ENCODE measurements at places on chromosomes 2 and 18.

DNA sequence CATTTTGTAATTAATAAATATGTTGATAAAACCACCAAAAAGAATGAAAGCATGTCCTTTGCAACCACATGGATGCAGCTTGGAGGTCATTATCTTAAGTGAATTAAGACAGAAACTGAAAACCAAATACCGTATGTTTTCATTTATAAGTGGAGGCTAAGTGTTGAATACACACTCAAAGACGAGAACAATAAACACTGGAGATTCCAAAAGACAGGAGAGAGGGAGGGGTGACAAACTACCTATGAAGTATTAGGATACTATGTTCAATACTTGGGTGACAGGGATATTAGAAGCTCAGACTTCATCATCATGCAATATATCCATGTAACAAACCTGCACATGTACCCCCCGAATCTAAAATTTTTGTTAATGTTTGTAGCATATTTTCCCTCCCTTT lies 7.0 kb downstream of the ERLEC1 start:
- no peak for DNase-seq

DNA sequence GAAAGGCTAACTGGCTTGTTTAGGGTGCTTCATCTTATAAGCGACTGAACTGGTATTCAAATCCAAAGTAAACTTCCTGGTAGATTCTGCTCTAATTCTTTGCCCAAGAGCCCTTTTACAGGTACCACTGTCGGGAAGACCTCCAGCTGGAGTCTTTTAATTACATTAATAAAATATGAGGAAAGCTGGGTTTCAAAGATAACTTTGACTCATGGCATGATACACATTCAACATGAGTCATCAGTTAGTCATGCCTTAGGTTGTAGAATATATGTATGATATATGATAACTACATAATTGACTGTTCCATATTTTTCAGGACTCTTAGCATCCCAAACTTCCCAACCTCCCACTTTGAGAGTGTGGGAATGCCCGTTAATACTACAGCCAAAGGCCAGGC lies 32.3 kb downstream of the ZCCHC2 start:
- peak; percentile 17 for DNase-seq

DNA sequence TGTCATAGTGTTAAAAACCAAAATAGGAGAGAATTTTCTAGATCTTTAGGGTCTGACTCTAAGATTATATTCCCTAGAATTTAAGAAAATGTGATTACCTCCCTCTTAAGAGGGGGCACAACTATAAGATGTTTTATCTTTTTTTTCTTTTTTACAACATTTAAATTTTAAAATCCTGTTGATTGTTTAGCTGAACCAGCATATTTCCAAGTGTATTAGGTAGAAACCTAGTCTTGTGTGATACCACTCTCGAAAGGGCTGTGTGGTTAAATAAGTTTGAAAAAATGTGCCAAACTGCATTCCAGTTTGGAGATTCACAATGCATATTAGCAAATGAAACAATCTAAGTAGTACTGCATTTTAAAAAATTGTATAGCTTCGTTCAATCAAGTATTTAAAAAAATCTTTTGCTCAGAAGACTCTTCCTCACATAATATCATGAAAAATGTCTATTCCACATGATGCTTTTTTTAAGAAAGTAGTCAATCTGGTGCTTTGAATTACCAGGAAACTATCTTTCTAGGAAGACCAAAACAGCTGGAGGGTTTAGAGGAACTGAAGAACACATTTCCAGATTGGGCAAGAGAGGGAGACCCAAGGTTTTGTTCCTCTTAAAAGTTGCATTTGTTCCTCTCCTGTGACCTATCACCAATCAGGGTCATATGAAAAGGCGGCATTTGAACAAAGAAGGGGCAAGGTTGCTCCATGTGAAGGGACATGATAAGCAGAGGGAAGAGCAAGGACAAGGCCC lies 98.8 kb downstream of the DPP4 start:
- DNase-seq: no peak

DNA sequence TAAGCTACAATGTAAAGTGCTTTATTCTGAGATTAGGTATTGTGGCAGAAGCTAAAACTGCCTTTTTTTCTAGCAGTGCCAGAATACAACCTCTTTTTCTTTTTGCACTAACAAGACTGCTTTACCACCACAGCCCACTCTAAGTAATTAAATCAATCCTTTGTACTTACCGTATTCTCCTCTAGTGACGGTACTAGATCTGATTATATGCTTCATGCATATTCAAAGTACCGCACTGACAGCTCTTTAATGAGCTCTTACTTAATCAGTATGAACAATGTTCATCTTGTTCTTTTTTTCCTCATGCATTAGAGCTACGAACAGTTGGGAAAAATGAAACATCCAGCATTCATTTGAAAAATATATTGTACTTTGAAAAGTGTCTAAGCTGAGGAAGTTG lies 16.1 kb upstream of the OTX1 start:
- no peak for DNase-seq

DNA sequence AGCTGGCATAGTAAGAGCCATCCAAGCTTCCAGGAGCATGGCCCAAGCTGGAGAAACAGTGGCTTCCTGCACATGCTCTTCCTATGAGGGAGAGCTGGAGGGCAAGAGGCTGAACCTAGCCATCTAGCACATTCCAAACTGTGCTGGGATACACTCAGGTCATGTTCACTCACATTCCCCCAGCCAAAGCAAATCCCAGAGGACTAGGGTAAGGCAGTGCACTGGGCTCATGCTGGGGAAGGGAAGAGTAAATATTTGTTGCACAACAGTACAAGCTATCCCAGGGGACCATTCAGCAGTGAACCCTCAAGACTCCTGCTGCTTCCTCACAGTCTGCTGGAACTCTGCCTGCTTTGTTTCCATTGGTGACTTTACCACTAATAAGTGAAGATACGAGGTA lies 20.7 kb upstream of the GYPC start:
- no peak for DNase-seq

- no peak for DNase-seq
Observed at GRCh38 chr18:35549564-35549963, 32.0 kb upstream of the GALNT1 start.

- no peak for DNase-seq
Observed at GRCh38 chr18:47604021-47604420, 326.4 kb downstream of the SMAD2 start.

- no peak for DNase-seq
Observed at GRCh38 chr2:221845021-221845365, 272.9 kb upstream of the EPHA4 start.

DNA sequence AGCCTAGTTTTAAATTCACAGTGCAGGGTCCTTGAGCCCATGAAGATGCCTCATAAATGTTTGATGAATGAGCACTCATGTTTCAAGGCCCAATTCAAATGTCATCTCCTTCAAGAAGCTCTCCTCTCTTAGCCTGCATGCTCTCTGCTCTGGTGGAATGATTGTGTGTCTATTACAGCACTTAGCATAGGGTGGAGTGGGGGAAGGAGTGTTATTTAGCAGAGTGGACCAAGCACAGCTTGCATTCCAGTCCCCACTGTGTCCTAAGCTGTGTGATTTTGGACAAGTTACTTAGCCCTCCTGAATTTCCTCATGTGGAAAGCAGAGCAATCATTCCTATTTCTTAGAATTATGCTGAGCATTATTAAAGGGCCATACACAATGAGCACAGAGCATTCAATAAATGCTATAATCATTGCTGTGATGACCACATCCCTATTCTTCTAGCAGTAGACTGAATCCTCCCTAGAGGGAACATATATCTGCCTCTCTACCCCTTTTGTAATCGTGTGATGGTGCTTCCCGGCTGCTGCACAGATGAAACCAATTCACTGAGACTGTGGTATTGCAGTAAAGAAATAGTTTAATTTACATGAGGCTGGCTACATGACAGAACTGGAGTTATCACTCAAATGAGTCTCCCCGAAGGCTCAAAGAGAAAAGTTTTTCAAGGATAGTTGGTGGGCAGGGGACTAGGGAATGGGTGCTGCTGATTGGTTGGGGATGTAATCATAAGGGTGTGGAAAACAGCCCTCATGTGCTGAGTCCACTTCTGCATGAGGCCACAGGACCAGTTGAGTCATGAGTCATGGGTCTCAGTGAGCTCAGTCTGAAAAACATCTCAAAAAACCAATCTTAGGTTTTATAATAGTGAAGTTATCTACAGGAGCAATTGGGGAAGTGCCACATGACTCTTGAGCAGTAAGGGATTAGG lies 173.4 kb upstream of the NDUFV2 start:
- no peak for DNase-seq

GRCh38 chr18:49753643-49754042 lies 59.7 kb downstream of the ACAA2 start:
- DNase-seq: no peak

GRCh38 chr2:110678457-110679336 lies 834 bp upstream of the BUB1 start:
- no peak for DNase-seq

DNA sequence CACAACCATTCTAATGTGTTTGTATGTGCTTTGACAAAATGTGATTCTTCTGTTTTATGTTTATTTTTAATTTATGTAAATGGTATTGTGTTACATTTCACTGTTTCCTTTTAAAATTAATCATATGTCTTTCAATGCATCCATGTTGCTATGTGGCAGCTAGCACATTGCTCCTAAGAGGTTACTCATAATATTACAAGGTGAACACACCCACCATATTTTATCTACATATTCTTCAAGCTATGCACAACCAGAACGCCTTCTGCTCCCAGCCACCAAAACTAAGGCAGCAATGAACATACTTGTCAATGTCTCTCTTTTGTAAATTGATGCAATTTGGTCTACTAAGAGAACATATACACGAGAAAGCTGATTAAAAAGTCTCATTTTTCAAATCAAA lies 160.6 kb upstream of the OSR1 start:
- no peak for DNase-seq

DNA sequence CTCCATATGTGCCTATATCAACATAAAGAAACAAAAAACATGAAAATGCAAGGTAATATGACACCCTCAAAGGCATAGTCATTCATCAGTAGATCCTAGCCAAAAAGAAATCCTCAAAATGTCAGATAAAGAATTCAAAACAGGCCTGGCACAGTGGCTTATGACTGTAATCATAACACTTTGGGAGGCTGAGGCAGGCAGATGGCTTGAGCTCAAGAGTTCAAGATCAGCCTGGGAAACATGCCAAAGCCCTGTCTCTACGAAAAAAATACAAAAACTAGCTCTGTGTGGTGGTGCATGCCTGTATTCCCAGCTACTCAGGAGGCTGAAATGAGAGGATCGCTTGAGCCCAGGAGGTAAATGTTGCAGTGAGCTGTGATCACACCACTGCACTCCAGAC lies 284.6 kb upstream of the KLHL29 start:
- DNase-seq: no peak

GRCh38 chr2:240584486-240585031 lies 2.0 kb upstream of the CAPN10 start:
- no peak for DNase-seq

- DNase-seq: no peak
Observed at GRCh38 chr2:34103437-34103836, 504.3 kb upstream of the FAM98A start.

DNA sequence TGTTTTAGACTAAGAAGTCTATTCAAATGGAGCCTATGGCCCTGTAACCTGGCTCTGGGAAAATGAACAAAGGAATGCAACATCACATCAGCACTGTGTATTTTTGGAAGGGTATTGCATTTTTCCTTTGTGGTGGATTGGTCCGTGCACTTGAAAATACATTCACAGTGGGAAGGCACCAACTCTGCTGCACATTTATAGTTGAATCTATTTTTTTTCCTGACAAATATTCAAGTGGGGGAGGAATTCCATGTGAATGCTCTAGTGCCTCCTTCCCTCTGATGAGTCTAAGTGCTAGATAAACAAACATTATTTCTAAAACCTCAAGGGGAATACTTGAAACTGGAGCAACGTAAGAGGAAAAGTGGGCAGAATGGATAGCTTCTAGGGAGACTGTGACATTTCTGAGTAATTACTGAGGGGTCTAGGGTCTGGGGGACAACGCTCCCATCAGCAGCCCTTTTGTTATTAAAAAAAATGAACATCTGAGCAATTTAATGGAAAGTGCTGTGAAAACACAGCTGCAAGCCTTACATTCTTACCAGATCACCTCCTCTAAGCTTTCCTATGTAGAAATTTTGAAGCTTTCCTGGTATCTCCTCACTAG lies 208.2 kb downstream of the SLC8A1 start:
- DNase-seq: no peak

DNA sequence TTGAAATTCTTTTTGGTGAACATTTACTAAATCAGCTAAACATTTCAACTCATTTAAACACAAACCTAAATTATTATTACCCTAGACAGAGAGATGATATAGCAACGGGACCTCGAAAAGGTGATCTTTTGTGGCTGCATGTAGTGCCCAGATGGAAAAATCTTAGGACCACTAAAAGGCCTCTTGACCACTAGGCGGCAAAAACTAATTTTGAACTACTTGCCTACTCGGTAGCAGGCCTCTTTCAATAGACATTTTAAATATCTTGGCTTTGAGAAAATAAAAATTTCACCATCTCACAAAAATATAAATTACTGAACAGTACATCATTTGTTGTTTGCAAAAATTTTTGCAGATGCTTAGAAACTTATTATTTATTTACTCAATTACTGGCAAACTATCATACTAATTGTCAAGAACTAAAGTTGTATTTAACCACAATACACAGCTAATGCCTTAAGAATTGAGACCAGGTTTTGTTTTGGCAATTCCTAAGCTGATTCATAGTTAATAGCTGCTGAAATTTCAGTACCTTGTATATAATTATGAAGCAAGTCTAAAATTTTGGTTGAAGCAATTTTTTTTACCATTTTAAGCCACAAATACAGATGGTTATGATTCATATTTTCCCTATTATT lies 9.4 kb downstream of the COL3A1 start:
- peak; percentile 3 for DNase-seq

DNA sequence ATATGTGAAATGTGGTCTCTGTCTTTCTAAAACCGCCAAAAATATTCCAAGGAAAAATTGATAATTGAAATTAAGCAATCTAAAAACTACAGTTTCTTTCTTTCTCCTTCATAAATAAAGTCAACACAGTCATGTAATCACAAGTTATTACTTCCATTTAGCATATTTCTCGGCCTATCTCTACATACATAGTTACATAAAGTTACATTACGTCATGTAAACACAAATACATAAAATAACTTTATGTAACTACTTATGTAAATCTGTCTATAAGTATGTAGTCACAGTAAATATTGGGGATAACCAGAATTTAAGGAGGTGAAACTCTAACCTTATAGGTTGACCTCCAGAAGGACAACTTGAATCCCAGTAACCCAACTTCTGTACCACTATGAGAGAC lies 48.5 kb upstream of the PID1 start:
- no peak for DNase-seq
